Stimulated activated CD8-positive, alpha-beta memory T cell treated with anti-CD3 and anti-CD28 coated beads, Interleukin-2, amount 100 ng/mL, for 1 hour (primary cell): ENCODE measurements at places on chromosomes 5 and 9.

DNA sequence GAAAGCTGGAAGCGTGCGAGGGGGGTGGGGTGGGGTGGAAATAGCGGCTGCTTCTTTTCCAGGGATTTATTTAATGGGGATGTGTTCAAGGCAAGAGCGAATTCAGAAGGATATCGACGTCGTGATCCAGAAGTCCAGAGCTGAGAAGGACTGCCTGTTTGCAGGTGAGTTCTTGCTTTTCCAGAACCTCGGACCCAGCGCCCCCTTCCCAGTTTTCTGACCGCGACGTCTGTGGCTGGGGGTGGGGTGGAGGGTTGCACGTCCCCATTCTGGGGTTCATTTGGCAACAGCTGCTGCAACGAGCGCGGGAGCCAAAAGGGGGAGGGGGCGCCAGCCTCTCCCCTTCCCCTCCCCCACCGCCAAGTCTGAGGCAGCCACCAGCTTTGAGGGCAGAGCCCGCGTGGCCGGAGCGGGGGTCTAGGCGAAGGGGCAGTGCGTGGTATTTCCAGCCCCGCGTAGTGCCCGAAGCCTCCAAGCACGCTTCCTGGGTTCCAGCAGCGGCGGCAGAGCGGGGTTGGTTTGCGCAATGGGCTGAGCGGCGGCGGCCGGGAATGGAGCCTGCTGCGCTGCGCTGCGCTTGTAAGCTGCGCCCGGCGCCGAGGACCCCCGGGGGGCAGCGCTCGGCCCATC, 701 bp downstream of the PARP8 start:
- no peak for DNase-seq

GRCh38 chr5:67969631-67970030, 245.9 kb upstream of the PIK3R1 start:
- DNase-seq, result no peak

DNA sequence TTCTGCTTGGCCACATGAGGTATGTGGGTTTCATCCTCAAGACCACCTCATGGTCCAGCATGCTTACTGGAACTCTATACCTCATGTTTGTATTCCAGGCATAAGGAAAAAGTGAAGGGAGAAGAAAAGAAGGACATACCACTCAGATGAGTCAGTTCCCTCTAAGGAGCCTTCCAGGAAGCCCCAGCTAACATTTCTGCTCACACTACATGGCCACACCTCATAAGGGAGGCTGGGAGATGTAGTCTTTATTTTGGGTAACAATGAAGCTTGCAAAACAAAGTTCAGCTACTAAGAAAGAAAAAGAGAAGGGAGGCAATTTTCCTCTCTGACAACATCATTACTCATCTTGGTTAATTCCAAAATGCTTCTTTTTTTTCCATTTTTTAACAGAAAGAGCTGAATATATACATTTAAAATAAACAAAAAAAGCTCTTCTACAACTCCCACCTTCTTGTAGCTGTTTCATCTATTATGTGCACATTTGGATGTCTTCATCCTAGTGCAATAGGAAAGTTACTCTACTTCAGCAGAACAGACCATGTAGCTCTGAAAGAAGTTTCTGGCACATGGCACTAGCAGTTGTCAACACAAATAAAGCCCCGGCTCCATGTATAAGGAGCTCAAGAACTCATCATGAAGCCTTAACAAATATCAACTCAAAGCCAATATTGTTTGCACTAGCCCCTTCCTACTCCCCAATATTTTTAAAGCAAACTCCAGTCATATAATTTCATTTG, 123.6 kb upstream of the CCDC112 start:
- no peak for DNase-seq

DNA sequence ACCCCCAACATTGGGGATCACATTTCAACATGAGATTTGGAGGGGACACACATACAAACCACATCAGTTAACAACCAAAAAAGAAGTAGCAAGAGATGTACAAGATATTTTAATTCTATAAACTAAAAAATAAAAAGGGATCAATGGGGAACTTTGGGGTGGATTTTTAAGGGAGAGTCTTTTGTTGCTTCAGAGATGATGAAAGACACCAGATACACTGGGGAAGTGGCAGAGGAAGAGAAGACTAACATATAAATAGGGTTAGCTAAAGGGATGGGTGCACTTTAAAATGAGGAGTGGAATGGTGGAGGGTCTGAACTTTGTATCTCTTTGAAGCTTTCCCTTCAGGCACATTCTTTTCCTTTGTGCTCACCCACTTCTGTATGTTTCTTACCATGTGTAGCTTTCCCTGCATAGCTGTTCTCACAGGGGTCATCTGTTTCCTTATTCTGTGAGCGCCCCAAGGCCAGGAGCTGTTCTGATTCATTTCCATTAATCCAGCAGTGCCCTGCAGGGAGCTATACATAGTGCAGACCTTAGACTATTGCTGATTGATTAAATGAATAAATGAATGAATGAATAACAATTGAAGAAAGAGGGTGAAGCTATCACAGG, 531.6 kb upstream of the KLF4 start:
- no peak for DNase-seq

GRCh38 chr9:113399646-113400200, 1.4 kb downstream of the ALAD start:
- DNase-seq, result no peak

- no peak for DNase-seq
Measured at GRCh38 chr9:132001567-132001966, 78.1 kb downstream of the MED27 start.

GRCh38 chr5:52727020-52727419, 60.7 kb upstream of the ITGA1 start:
- no peak for DNase-seq

GRCh38 chr9:68970151-68970550, 43.8 kb downstream of the PRKACG start:
- no peak for DNase-seq

DNA sequence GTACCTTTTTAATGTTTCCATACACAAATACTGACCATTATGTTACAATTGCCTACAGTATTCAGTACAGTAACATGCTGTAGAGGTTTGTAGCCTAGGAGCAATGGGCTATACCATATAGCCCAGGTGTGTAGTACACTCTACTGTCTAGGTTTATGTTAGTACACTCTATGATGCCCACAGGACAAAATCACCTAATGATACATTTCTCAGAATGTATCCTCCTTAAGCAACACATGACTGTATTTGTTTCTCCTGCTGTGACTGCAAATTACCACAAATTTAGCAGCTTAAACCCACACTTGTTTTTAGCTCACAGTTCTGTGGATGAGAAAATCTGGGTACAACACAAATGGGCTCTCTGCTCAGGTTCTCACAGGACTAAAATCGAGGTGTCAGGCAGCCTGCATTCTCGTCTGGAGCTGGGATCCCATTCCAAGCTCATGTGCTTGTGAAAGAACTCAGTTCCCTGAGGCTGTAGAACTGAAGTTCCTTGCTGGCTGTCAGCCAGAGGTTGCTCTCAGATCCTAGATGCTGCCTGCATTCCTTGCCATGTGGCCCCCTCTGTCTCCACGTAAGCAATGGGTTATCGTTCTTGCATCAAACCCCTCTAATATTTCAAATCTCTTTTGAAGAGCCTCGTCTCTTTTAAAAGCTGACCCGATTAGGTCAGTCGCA, 38.6 kb upstream of the PIK3R1 start:
- no peak for DNase-seq

DNA sequence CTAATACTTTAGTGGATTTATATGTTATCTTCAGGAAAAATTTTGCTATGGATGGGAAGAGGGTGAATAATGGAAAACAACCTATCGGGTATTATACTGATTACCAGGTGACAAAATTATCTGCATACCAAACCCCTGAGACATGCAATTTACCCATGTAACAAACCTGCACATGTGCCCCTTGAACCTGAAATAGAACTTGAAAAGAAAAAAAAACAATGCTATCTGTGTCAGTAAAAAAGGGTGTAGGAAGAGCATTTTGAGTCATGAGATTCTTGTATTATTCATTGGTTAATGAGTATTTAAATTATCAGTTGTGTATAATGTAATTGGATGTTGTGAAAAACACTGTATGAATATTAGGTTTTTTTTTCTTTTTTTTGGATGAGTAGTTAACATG, 75.4 kb downstream of the PRR16 start:
- no peak for DNase-seq

DNA sequence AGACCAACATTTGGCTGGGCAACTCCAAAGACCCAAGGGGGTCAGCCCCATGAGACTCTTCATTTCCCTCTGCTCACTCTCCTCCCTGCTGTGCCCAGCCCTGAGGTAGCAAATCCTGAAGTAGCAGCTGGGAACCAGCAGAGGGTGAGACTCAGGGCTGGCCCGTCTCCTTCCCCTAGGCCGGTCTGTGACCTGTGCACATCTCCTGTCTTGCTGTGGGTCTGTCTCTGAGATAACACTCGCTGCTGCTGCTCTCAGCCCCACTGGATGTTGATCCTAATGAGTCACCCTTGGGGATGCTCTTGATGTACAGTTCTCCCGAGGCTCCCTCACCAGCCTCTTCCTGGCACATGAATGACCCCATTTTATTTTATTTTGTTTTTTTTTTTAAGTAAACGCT, 7.3 kb upstream of the OR2V1 start:
- DNase-seq, result no peak

DNA sequence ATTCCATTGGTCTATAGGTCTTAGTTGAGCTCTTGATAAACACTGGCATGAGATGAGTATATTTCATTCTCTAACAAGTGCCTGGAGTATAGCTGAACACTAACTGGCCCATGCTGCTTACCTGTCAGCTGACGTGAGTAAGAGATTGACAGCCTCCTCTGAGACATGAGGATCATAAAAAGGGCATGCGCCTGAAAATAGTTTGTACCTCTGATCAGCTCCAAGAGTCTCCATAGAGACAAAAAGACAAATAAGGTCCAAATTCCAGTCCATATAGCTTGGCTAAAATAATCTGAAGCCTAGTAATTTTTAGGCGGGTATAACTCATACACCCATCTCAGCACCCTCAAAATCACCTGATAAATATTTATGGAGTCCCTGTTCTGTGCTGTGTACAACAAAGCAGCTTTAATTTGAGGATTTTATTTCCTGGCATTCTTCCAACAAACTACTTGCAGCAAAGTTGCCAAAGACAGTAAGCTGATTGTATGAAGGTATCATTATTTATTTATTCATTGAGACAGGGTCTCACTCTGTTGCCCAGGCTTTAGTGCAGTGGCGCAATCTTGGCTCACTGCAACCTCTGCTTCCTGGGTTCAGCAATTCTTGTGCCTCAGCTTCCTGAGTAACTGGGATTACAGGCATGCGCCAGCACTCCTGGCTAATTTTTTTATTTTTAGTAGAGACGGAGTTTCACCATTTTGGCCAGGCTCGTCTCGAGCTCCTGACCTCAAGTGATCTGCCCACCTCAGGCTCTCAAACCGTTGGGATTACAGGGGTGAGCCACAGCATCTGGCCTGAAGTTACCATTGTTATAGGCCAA, 16.2 kb upstream of the FSD1L start:
- no peak for DNase-seq

- no peak for DNase-seq
Measured at GRCh38 chr5:115414406-115415142, 118.1 kb upstream of the CCDC112 start.

DNA sequence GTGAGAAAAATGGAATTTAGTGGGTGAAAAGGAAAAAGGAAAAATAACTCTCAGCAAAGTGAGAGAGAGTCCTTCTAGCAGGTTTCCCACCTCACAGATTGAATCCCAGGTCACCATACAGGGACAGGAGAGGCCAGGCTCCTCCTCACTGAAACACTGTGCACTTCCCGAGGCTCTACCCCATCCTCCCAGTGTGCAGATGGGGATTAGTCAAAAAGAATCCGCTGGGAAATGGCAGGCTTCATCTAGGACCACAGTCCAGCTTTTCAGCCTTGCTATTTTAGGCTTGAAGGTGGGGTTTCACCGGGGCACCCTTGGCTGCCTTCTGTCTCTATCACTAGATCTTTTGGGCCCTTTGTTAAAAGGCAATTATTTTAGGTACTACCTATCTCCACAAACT, 47.8 kb downstream of the YIPF5 start:
- DNase-seq, result no peak

GRCh38 chr5:12570688-12571087, 666.4 kb upstream of the CTNND2 start:
- DNase-seq, result no peak

DNA sequence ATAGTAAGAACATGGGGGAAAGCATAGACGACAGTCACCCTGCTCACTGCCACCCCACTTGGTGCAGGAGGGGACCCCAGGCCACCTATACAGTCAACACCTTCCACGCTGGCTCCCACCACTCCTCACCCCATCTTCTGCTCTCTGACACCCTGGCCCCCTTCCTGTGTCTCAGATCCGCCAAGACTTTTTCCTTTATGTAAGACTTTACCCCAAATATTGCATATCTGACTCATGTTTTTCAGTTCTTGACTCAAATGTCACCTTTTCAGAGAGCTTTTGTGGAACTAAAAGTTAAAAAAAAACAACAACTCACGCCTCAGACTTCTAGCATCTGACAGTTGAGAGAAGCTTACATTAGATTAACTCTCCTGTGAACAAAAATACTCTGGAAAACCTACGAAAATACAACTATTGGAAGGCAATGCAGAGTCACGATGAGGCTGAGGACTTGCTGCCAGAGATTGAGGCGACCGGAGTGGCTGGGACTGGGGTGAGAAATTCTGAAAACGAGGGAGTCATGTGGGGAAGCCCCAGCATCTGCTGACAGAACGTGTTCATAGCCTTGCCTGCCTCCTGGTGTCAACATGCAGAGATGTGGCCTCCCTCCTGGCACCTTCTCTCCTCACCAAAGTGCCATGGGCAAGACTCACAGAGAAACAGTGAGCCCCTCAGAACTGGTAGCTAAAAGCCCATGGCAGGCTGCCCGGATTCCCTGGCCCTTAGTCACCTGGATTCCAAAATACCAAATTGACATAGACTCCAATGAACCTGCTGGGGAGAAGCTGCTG, 22.4 kb upstream of the FCN2 start:
- no peak for DNase-seq

DNA sequence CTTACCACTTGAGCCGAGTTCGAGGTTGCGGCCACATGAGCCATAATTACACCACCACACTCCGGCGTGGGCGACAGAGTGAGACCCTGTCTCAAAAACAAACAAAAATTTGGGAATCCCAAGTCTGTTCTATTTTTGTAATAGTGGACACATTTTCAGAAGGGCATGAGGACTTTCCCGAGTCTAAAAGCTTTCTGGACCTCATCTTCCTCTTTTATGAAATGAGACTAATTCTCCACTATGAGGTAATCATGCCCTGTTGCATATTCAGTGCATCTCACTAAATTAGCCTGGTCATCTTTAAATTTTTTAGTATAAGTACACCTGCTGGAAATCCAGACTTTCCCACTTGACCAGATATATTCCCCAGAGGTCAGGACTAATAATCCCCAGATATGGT, 55.7 kb downstream of the GGTA1 start:
- DNase-seq, result no peak
